Peyer's patch (tissue), 4 donors: ENCODE measurements at places on chromosomes 6 and 20. TPM values are rescaled to one million over a fixed set of nuclear protein-coding genes. Genes with fewer than 3 reads are reported as not detected.
A peak's percentile ranks its signal among the peaks of the same experiment; 100 is the strongest.

- DNase-seq = no peak
These were observed 5.6 kb upstream of the CHD6 start for GRCh38 chr20:41623625-41624375.

DNA sequence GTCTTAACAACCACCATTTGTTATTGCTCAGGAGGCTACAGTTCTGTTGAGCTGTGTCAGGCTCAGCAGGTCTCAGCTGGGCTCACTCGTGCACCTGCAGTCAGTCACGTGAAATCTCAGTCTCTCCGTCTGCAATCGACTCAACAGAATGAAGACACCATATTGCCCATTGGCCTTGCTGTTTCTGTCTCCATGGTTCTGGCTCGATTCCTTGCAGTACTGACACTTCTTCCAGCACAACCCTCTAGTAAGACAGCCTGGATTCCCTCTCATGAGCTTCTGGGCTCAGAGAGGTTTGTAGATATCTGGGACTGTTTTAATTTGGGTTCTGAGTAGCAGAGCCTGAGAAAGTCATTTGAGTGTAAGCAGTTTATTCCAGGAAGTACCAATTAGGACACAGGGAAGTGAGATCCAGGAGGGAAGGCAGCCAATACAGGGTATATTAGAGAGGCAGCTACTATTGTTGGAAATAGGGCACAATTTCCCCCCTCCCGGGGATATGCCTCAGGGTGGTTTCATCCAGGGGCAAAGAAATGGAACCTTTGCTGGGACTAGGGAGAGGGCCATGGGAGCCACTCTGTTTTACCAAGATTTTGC lies 87.4 kb upstream of the RALGAPA2 start:
- DNase-seq = no peak

- DNase-seq = no peak
These were observed 387.1 kb upstream of the JARID2 start for GRCh38 chr6:14858808-14859207.

DNA sequence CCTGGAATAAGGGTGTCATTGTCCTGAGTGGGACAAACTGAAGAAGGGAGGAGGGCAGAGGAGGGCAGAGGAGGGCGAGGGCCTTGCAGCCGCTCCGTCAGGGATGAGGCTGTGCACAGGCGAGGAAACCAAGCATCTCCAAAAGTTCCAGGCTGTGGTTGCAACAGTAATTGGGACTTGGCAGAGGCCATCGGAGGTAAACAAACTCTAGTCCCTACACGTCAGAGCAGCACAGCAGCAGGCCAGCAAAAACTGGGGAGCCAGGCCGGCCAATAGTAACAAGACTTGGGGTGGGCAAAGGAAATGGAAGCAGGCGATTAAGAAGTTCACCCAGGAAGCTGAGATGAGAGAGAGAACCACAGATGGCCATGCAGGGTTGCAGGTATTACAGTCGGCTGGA lies 142.8 kb downstream of the SMOC2 start:
- no peak for DNase-seq

DNA sequence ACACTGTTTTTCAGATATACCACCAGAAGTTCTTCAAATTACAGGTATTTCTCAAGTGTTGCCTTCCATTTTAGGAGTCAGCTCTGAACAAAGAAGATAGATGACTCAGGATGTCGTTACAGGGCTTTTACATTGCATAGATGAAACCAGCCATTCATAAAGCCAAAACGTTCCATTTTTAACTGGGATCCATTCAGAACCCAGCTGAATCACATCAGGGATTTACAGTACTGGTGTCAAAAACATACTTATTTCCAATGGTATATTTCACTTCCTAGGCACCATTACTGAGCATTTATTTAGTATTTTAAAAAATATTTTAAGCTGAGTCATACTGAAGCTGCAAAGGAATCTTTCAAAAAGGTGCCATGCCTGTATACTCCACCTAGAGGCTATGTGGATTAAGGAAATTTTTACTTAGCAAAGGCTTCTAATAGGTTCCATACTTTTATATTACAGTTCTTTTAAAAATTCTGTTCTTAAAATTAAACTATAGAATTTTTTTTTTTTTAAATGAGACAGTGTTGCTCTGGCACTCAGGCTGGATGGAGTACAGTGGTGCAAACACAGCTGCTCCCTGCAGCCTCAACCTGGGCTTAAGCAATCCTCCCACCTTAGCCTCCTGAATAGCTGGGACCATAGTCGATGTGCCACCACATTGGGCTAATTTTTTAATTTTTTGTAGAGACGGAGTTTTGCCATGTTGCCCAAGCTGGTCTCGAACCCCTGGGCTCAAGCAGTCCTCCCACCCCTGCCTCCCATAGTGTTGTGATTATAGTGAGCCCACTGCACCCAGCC lies 2.6 kb downstream of the ASF1A start:
- no peak for DNase-seq

- no peak for DNase-seq
These were observed 27.2 kb upstream of the SCUBE3 start for GRCh38 chr6:35186571-35186970.

DNA sequence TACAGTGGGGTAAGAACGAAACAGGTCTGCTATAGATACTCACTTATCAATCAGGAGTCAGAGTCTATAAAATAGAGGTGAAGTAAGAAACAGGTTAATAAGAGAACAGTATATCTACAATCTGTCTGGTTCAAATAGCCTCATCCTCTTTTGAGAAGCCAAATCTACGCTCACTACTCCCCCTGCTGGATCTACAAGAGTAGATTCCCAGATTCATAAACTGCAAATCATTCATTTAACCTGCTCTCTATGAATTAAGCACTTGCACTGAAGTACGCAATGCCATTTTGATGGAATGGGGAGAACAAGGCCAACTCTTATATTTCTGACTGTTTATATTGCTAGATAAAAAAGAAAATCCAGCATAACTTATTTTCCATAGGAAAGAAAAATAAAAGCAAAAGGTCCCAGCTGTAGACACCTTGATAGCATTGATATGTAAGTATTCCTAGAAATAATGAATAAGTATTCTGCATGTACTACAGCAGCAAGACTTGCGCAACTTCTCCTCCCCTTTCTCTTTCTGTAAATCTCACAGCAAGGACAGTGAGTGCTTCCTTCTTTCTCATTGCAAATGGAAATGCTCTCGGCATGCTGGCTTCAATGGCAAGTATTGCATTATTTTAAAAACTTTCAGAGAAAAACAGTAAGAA lies 92.3 kb downstream of the RFX6 start:
- peak; percentile 52 for DNase-seq

GRCh38 chr20:57959589-57959988 lies 249.8 kb upstream of the PMEPA1 start:
- no peak for DNase-seq

DNA sequence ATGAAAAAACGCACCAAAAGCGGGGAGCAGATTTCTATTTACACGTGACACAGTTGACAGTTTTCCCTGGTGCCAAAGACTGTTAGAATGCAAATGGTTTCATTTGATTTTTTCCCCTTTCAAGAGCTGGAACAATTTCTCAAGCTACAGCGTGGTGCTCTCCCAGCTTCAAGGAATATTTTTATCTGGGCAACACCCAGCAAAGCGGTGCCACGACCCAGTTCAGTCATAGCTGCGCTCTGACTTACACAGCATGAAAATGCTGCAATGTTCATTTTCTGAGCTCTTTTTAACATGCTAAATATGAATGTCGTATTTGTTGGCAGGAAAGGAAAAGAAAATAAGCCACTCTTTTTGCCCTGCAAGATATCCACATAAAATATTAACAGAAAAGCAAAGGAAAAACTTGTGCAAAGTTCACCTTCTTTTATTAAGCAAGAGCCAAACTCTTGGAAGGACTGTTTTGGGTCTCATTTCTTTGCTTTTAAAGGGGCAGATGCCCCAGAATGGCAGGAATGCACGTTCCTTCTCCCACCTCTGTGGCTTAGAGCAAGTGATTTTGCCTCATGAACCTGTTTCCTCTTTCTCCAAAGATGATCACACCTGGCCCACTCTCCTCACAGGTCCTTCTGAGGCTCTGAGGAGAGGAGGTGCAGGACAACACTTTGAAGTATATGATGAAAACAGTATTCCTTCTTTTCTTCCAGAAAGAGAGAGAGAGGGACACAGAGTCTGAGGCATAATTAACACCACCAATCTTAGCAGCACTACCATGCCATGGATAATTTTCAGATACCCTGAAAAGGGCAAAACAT lies 47.0 kb downstream of the TTI1 start:
- DNase-seq = no peak

GRCh38 chr6:99091985-99092384 lies 144.2 kb upstream of the FBXL4 start:
- no peak for DNase-seq

DNA sequence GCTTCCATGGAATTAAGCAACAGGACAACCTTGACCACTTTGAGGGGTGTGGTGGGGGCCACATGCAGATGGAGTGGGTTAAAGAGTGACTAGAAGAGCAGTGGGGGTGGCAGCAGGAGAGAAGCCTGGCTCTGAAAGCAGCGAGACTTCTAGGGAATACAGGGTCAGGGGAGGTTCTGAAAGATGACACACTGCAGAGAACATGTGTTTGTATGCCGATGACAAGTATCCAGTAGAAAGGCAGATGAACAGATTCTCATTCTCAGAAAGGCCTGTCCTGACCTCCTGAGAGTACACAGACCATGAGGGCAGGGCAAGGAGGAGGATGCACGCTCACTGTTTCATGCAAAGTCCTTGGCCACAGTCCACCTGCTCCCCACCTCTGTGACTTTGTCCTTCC lies 2.9 kb downstream of the LPA start:
- DNase-seq = no peak

GRCh38 chr6:53161481-53162009 lies 12.9 kb upstream of the GCM1 start:
- DNase-seq = no peak

DNA sequence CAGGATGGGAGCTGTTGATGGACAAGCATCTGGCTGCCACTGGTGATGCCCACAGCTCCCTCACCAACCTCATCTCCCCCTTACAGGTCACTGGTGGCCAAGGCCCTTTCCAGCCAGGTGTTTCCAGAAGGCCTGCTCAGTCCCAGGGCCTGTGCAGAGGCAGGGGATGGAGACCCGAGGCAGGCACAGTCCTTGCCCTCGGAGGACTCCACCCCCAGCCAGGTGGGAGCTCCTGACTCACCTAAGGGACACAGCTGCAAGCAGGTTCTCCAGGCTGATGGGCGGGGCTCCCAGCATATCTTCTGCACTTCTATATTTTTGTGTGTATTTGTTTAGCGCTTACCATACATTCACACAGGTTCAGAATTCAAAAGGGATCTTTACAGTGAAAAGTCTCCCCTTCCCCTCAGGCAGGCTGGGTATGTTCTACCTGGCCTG lies 17.4 kb downstream of the PRPH2 start:
- no peak for DNase-seq

DNA sequence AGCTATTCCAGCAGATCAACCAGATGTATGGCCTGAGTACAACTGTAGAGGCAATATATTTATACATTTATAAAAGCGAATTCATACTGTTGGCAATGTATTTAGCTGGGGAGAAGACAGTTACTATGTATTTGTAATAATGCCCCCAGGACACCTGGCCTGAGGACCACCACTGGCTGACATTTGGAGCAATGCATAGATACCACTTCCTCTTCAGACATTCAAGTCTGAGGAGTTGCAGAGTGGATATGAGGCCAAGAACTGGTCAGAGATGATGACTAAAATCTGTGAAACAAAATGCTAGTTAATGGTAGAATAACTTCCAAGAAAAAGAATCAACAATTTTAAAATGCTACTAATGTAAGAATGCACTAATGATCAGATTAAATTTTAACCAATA lies 462.3 kb downstream of the CDC5L start:
- no peak for DNase-seq

GRCh38 chr20:63974402-63975200 lies 4.8 kb downstream of the SAMD10 start:
- peak; percentile 53 for DNase-seq

- no peak for DNase-seq
These were observed 64.5 kb downstream of the BFSP1 start for GRCh38 chr20:17466641-17467040.

GRCh38 chr20:48644286-48644828 lies 183.4 kb downstream of the PREX1 start:
- DNase-seq = no peak

DNA sequence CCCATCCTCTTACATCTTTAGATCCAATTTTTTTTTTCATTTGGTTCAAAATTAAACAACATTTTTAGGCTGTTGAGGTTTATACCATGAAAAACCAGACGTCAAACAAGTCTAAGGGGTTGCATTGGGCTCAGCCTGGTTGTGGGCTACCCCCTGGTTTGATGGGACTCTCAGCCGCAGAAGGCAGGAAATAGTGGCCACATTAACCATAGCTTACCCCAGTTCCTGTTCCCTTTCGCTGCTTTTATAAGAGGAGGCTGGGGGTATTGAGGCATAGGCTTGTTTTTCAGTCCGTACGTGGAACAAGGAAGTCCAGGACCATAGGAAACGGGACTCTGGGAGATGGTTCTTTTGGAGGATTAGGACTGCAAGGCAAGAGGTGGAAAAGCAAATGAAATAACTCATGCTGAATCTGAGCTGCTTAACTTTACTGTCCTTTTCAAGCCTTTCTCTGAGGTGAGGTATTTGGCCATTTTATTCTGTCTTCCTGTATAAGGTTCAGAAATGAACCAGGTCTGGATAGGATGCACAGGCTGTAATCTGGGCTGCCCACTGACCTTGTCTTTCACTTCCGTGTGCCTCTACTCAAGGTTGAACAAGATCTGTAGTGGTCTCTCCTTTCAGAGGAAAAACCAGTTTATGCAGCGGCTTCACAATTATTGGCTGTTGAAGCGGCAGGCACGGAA lies 7.7 kb downstream of the BRPF3 start:
- peak; percentile 72 for DNase-seq

DNA sequence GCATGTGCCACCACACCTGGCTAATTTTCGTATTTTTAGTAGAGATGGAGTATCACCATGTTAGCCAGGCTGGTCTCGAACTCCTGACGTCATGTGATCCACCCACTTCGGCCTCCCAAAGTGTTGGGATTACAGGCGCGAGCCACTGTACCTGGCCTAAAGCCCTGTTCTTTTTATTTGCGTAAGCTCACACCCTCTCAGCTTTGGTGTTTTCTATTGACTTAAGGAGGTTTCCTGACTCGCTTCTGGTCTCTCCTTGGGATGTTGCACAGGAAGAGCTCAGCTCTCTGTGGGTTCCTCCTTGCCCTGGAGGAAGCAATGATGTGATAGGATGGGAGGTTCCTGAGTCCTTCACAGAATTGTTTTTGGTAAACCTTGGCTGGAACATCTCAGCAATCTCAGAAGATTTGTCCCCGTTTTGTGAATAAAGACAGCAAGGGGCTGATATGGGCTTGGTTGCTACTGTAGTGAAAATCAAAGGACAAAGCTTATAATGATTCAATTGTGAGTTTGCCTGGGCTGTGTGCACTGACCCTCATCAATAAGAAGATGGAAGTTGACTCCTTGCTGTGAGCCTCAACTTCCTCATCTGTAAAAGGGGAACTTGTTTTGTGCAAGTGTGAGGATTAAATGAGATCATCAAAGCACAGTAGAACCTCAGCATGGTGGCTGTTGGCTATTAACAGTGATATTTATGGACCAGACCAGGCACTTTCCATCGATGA lies 27.0 kb downstream of the TOX2 start:
- peak; percentile 15 for DNase-seq

- DNase-seq = no peak
These were observed 4.3 kb upstream of the CCDC167 start for GRCh38 chr6:37504024-37504423.

ZBTB22 gene
- 13.8 TPM for total RNA-seq

ZC2HC1B gene
- total RNA-seq = not detected

GCNT2 gene
- total RNA-seq = 12.4 TPM

VSTM2L gene
- total RNA-seq = not detected

DEFB114 gene
- total RNA-seq = not detected

C6orf15 gene
- not detected for total RNA-seq
